ENCODE measurements at places on chromosomes 13 and 19.

DNA sequence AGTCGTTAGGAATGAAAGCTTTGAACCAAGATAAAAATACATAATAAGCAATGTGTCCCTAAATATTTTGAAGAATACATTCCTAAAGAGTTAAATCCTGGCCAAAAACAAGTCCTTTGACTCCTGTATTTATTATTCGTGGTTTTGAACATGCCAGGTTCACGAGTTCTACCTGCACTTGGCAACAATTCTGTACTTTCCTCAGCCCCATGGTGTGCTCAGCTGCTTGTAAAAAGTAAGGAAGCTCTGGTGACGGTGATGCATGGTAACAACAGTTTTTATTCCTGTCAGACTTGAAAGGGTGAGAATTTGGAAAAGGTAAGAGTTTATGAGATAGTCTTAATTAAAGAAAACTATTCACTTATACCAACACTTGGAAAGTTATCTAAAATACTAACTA lies 95.0 kb upstream of the KLF12 start:
- DNase-seq, result no peak

- peak; percentile 7 for DNase-seq
Measured at GRCh38 chr13:31794452-31794851, 55.1 kb downstream of the RXFP2 start.

- DNase-seq, result peak; percentile 50
Measured at GRCh38 chr13:75357576-75358289, 124.2 kb downstream of the TBC1D4 start.

- no peak for DNase-seq
Measured at GRCh38 chr19:35100588-35101533, 14.8 kb upstream of the FXYD3 start.

DNA sequence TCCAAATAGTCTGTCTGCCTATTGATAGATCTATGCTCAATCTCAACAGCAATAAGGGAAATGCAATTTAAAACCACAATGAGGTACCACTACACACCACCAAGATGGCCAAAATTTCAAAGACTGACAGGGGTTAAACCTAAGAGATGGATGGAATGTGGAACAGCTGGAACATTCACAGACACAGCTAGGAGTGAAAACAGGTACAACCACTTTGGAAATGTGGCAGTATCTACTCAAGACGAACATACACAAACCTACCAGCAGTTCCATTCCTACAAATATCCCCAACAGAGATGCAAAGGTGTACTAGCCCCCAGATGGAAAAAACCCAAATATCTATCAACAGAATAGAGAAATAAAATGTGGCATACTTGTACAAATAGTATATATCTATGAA lies 86.4 kb downstream of the TSC22D1 start:
- DNase-seq, result no peak

GRCh38 chr13:110771194-110771593 lies 57.7 kb downstream of the ING1 start:
- DNase-seq, result peak; percentile 20

DNA sequence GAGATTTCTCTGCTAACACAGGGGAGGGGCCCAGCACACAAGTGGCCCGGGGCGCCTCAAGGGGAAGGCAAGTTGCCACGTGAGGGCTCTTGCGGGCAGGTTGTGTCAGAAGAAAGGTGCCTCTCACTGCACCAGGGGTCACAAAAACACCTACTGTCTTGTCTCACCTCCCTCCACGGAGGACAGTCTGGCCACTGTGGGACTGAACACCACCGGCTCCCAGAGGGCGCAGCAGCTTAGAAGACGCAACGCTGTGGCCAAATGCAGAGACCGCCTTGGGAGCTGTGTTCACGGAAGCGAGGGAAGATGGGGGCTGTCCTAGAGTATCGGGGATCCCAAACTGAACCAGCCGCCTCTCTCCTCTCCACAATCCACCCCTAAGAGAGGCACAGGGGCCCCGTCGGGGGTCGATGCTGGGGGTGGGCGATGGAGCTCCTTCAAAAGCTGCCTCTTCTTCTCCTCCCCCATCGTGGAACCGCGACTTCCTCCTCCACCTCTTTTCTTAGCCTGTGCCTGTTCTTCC lies 177.5 kb downstream of the FOXO1 start:
- DNase-seq, result no peak

Data from AG10803 (cell line).